ENCODE measurements at places on chromosomes 2 and 18.

- DNase-seq, result no peak
Measured at GRCh38 chr2:173929441-173929840, 35.7 kb downstream of the SP3 start.

GRCh38 chr2:70035344-70035844 lies 51.9 kb upstream of the PCBP1 start:
- DNase-seq, result no peak

DNA sequence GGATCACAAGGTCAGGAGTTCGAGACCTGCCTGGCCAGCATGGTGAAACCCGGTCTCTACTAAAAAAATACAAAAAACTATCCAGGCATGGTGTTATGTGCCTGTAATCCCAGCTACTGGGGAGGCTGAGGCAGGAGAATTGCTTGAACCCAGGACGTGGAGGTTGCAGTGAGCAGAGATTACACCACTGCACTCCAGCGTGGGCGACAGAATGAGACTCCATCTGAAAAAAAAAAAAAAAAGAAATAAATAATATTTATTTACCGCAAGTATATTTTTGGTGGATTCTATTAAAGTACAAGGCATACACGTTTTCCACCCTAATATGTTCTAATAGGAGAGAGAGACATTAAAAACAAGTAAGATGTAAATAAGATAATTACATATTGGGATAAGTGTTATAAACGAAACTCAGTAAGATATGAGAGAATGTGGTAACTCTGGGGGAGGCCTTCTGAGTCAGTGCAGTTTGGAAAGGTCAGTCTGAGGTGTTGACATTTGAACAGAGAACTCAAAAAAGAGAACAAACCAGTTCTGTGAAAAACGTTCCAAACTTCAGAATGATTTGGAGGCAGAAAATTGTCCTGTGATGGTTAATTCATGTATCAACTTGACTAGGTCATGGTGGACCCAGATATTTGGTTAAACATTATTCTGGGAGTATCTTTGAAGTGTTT lies 8.8 kb upstream of the POLI start:
- DNase-seq, result no peak

- DNase-seq, result no peak
Measured at GRCh38 chr18:25058521-25058920, 293.4 kb downstream of the ZNF521 start.

DNA sequence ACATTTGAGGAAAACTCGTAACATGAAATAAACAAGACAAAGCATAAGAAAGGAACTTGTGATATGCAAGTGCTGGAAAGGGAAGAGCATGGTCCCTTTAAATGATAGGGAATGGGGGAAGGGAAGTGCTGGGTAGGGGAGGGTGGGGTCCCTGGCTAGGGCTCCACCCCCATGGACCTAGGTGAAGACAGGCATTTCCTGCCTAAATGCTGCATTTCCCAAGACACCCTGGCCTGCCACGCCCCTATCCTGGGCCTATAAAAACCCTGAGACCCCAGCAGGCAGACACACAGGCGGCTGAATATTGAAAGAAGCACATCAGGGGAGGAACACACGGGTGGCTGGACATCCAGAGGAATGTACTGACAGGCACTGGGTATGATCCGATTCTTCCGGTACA lies 499.9 kb downstream of the ZEB2 start:
- DNase-seq, result no peak

DNA sequence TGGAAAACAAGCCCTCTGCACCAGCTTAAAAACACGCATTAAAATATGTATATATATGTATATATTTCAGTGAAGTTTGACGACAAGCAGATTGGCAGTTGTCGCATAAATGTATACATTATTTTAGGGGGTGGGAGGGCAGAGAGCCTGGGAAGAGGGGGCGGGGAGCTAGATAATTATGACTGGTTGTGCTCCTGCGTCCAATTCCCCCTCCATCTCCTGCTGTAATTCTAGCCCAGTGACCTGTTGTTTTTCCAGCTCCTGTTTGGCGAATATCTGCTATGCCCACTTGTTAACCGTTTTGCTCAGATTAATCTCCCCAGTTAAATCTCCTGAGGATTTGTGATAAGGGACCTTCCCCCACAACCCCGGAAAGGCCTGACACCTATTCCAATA lies 656 bp downstream of the UNC80 start:
- peak; percentile 30 for DNase-seq

GRCh38 chr2:215517391-215517790 lies 81.5 kb upstream of the FN1 start:
- no peak for DNase-seq

DNA sequence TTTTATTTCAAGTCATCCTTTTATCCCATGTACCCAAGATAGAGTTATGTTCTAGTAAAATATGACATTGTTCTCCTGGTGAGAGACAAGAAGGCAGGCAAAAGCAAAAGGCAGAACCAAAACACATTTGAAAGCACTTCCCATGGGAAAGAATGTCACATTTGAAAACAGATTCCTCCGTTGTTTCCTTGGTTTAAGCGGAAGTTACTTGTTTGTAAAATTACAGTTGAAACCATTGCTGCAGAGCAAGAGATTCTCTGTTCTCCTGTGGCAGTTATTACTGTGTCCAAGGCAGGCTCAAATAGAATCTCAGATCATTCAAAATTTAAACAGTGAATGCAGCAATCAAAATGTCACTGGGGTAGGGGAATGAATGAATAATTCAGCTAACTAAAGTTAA lies 149.6 kb downstream of the MTCL1 start:
- no peak for DNase-seq

DNA sequence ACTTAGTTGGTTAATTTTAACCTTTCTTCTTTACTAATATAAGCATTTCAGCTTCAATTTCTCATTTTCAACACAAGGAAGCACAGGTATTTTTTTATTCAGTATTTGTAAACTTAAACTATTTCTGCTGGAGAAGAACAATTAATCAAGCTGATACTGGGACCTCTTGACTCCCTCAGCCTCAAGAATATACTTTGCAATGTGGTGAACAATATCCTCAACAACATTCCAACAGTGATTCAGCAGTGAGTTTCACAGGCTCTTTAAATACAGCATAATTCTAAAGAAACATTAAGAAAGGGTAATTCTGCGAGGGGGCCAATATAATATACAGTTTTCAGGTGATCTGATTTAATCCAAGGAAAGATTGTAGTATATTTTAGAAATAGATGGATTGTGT lies 10.0 kb downstream of the RAPGEF4 start:
- no peak for DNase-seq

DNA sequence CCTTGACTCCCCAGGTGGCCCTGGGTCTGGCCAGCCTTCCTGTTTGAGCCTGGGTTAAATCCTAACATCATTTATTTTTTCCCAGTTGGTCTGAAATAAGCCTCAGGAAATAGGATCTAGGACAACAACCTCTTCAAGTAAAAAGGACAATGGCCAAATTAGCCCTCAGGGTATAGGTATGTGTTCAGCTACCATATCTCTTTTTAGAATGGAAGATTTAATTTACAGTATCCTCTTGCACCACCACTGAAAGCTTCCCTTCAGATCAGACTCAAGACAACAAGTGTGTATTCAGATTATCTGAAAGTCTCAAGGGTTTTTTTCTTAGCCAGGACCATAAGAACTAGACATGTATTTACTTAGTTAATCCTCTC lies 61.6 kb upstream of the CXCR4 start:
- no peak for DNase-seq

GRCh38 chr2:203437511-203437910 lies 97.6 kb downstream of the RAPH1 start:
- DNase-seq, result no peak

DNA sequence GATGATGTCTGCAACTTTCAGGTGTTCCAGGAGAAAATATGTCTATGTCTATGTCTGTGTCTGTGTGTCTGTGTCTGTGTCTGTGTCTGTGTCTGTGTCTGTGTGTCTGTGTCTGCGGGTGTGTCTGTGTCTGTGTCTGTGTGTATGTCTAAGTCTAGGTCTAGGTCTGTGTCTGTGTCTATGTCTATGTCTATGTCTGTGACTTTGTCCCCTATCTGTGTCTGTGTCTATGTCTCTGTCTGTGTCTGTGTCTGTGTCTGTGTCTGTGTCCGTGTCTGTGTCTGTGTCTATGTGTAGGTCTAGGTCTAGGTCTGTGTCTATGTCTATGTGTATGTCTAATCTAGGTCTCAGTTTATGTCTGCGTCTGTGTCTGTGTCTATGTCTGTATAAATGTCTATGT lies 10.5 kb downstream of the IL1R2 start:
- no peak for DNase-seq

DNA sequence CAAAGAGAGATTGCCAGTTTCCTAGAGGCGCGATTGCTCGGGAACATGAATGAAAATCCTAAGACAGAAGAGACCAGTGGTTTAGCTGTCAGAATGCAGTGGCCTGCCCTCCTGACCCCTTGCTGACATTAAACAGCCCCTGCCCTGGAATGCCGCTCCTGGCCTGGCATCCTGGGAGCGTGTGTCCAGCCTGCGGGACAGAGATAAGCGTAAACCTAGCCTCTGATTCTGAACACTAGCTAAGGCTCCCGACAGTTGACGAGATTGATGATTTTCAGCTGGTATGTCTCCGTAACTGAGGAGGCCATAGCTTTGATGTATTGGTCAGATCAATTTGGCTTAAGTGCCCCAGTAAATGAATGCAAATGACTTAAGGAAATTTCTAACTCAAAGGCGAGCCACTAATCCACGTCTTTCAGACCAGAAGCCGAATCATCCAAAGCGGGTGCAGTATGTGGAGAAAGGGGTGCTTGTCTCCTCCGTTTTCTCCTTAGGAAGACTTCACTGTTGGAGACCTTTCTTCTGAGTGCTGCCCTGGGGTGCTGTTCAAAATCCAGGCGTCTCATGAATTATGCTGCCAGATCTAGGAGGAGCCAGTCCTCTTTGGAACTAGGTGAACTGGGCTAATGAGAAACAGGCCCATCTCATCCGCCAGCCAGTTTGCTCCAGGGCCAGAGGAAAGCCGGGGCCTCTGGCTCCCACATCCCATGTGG lies 142.5 kb upstream of the L3MBTL4 start:
- DNase-seq, result peak; percentile 68

- DNase-seq, result no peak
Measured at GRCh38 chr2:101981504-101981903, 10.3 kb upstream of the IL1R2 start.

- no peak for DNase-seq
Measured at GRCh38 chr18:66046032-66046602, 295.3 kb downstream of the CDH7 start.

GRCh38 chr18:21958707-21959450 lies 210.5 kb upstream of the GATA6 start:
- DNase-seq, result no peak

GRCh38 chr2:170812710-170813600 lies 3.7 kb upstream of the GAD1 start:
- peak; percentile 82 for DNase-seq

GRCh38 chr2:74290466-74291217 lies 52.6 kb downstream of the SLC4A5 start:
- no peak for DNase-seq

DNA sequence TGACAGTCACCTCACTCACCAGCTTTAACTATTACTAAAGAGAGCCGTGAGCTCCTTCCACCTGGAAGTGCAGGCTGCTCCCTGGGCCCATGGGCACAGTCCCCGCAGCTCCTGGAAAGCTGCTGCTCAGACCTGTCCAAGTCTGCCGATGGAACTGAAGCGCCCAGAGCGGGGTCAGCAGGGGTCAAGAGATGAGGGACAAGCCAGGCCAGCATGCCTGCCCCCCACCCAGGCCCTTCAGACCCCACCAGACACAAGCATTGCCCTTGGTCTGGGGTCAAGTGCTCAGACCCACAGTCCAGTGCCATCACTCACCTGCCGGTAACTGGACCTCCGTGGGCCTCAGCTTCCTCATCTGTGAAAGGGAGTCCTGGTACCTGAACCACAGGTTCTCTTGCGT lies 59.9 kb downstream of the BIN1 start:
- DNase-seq, result no peak

DNA sequence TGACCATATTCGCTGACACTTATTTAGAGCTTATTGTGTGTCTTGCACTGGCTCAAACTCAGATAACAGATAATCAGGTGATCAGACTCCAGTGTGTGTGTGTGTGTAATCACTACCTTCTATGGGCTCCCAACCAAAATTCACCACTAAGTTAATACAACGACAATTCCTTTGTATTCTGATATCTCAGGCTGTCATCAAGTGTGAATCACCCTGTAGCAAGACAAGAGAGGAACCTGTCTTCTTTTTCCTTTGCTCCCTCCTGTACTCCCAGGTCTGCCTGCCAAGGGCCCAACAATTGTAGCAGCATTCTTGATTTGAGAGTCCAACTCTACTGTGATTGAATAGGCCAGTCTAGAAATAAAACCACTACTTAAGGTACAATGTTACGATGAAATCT lies 25.8 kb downstream of the ITGB6 start:
- DNase-seq, result no peak

DNA sequence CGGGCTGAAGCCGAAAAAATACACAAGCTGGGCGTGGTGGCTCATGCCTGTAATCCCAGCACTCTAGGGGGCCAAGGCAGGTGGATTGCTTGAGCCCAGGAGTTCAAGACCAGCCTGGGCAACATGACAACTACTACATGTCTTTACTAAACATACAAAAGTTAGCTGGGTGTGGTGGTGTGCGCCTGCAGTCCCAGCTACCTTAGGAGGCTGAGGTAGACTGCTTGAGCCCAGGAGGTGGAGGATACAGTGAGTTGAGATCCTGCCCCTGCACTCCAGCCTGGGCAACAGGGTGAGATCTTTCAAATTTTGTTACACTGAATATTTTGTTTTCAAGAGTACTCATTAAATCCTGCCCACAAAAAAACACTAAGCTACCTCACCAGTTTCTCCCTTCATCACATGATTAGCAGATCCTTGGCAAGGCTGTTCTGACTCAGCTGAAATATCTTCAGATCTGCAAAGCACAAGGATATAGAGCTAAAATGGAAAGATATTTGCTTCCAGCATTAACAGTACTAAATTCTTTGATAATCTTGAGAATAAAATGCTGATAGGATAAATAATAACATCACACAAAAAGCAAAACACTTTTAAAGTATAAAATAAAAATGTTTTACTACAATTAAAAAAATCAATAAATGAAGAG lies 28.2 kb upstream of the MCM6 start:
- DNase-seq, result no peak
